ENCODE measurements at places on chromosomes 7 and 10.

GRCh38 chr7:2781636-2782035, 62.5 kb downstream of the GNA12 start:
- no peak for DNase-seq

DNA sequence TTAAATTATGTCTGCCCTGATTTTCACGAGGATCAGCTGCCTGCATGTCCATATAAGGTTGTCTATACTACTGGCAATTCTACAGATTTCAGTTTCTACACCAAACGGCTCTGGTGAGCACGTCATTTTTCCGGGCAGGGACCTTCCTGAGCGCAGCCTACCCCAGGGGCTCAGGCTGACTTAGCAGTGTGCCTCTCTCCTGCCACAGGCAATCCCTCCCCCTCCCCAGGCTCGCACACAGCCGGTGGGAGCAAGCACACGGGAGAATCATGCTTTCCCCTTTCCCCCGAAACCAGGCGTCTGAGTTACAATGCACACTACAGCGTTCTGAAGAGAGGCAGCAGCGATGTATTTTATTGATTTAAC, 1.7 kb downstream of the KLF6 start:
- DNase-seq: no peak

DNA sequence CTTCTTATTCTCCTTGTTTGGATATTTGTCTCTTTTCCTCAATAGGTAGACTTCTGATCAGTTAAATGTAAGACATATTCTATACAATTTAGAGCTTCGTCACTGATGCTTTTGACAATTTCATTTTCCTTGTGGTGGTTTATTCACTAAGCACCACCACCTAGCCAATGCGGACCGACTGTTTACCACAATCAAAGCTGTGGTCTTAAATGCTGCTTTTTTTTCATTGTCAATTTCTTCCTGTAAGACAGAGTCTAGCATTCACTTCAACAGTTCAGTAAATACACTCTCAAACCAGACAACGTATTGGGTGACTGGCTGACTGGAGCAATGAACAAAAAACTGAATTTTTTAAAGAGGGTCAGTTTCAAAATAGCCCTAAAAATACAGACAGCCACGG, 239.0 kb downstream of the DNAJB6 start:
- DNase-seq: no peak

DNA sequence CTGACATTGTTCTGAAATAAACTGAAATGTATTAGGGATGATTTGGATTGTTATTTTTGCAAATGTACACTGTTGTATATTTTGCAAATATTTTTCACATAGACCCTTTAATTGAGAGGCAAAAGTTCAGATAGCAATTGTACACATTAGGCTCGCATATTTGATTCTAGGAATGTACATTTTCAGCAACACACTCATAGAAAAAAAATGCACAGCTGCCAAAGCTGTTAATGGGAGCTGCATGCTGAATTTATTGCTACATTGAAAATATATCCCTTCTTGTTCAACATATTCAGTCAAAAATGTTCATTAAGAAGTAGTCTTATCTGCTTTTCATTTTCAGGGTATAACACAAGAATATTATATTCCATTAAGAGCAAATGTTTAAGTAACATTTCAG, 512.9 kb downstream of the ATRNL1 start:
- DNase-seq: no peak

DNA sequence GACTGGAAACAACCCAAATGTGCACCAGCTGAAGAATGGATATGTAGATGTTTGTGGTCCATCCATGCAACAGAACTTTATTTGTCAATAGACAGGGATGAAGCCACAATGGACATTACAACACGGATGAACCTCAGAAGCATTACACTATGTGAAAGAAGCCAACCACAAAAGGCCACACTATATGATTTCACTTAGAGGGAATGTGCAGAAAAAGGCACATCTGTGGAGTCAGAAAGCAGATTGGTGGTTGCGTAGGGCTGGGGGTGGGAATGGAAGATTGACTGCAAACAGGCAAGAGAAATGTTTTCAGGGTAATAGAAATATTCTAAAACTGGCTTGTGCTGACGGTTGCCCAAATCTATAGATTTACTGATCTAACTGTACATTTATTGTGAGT, 34.3 kb upstream of the WASHC2A start:
- DNase-seq: no peak
